ENCODE measurements at places on chromosomes 12 and 14. TPM values are rescaled to one million over a fixed set of nuclear protein-coding genes. Genes with fewer than 3 reads are reported as not detected.

GRCh38 chr12:67716817-67717216 is 68.3 kb downstream of the DYRK2 start:
- no peak for DNase-seq

- no peak for DNase-seq
Observed at GRCh38 chr12:89729946-89730459, 21.4 kb upstream of the ATP2B1 start.

DNA sequence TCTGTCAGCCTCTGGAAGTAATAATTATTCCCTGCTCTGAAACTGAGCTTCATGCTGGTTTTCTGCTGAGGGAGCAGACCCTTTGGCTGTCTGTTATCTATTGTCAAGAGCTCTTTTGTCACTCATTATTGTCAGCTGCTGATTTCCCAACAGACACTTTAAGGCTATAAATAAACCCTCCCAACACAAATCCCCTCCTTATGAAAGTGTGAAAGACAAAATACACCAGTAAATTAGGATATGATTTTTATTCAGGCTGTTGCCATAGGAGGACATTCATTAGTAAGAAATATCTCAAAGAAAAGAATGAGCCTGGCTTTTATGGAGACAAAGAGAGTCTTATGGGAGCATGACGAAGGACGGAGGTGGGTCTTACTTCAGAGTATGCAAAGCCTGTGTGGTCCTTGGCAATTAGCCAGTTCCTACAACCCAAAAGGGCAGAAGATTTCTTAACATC is 180.8 kb downstream of the CRADD start:
- DNase-seq: no peak

GRCh38 chr14:102696856-102697495 is 80.3 kb upstream of the TRAF3 start:
- no peak for DNase-seq

DNA sequence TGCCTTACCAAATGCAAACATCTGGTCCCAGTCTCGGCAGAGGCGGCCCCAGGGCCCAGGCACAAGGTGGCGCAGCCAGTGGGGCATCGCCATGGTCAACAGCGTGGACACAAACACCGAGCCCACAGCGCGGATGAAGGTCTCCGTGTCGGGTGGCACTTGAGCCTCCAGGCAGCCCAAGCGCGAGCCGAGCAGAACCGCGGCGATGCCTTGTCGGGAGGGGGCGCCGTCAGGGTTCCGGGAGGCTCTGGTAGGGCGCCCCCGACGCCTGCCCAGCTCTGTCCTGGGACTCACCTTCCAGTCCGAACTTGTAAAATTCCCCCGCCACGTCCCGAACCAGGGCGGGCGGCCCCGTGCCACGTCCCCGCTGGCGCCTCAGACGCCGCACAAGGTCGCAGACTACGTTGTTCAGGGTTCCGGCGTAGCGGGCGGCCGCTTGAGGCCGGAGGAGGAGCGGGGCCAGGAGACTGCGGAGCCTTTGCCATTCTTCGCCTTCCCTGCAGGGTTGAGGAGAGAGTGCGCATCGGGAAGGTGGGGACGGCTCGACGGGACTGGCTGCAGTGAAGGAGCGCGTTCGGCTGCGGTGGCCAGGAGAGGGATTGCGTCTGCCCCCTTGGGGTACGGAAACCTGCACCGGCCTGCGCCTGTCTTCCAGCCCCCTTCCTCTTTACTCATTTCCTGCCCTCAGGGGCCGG is 1.7 kb downstream of the CYP27B1 start:
- DNase-seq: no peak

- DNase-seq: no peak
Observed at GRCh38 chr14:53331921-53332320, 178.8 kb upstream of the DDHD1 start.

ANKS1B gene
- 4.6 TPM for polyA plus RNA-seq

NEUROD4 gene
- polyA plus RNA-seq: not detected

GALNT9 gene
- polyA plus RNA-seq: 9.6 TPM
